CD4-positive, alpha-beta T cell treated with Interleukin-12 subunit alpha and Interleukin-12 subunit beta, for 1 hour (primary cell): ENCODE measurements at places on chromosomes 5 and 9.

- DNase-seq, result no peak
Observed at GRCh38 chr9:99294850-99295461, 72.9 kb downstream of the SEC61B start.

DNA sequence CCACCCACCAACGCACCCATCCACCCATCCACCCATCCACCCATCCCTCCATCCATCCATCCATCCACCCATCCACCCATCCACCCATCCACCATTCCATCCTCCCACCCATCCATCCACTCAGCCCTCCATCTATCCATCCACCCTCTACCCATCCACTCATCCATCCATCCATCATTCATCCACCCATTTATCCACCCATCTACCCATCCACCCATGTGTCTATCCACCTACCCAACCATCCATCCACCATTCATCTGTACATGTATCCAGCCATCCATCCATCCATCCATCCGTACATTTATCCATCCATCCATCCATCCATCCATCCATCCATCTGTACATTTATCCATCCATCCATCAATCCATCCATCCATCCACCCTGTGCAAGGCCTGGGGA lies 11.1 kb upstream of the VAV2 start:
- DNase-seq, result no peak

DNA sequence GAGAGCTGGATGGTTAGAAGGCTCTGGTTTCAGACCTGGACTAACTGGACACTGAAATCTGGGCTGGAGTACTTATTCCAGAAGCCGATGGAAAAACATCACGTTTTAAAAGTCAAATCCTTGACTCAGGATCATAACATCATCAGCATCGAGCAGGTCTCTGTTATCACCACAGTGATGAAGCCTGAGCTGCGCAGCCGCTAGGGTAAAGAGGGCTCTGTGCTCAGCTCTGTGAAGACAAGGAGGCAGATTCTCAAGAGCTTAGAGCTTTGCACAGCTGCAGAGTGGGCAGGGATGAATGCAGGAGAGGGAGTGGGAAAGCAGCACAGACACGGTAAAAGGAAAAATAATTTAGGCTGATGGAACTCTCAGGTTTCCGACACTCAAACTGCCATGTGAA lies 208.8 kb upstream of the TAS2R1 start:
- no peak for DNase-seq

- DNase-seq, result no peak
Observed at GRCh38 chr5:88813805-88814575, 69.0 kb downstream of the MEF2C start.

- no peak for DNase-seq
Observed at GRCh38 chr9:34087370-34087769, 38.7 kb upstream of the UBAP2 start.

DNA sequence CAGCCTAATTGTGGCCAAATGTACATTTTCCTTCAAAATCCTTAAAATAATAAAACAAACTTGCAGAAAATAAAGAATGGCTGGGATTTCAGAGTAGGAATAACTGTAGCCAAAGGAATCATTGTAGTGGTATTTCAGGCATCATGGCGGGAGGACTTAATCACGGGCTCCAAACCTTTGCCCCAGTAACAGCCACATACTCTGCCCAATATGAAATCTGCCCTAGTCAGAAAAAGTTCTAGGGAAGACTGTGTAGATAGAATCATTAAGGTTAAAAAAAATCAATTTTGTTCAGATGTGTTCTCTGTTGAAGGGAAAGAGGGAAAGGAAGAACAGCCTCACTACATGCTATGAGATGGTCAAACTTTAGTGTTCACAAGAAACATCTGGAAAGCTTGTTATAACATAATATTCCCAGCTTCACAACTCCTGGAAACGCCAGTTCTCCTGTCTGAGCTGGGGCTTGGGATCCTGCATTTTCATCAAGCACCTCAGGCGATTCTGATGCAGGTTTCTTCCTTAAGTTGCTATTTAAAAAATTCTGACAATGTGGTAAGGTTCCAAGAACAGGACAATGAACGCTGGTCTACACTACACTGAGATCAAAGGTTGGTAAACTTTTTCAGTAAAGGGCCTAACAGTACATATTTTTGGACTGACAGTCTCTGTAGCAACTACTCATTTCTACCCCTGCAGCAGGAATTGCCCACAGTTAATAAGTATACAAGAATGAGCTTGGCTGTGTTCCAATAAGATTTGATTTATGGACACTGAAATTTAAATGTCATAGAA lies 87.9 kb downstream of the CEMIP2 start:
- DNase-seq, result no peak

DNA sequence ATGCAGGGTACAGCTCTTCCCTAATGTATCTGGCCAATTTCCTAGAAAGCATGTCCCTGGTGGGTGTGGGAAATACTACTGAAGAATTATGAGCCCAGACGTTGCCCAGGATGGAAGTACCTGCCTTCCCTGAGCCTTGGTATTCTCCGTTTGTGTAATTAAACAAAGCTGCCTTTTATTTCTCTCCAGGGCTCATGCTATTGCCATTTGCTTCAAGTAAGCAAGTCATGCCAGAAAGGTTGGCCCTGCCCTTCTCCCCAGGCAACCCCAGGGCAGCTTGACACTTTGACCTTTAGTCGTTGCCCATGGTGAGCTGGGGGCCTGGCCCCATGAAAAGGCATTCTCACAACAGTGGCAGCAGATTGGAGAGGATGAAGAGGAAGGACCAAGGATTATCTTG lies 4.4 kb downstream of the COL27A1 start:
- DNase-seq, result no peak

DNA sequence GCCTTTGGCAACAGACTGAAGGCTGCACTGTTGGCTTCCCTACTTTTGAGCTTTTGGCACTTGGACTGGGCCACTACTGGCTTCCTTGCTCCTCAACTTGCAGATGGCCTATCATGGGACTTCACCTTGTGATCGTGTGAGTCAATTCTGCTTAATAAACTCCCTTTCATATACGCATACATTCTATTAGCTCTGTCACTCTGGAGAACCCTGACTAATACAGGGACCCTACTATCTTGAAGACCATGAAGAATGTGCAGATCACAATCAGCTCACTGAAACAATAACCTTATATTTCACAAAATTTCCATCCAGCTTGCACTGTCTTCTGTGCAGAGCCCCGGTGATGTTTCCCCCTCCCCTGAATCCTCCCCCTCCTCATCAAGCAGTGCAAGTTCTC lies 39.8 kb downstream of the TMEM215 start:
- no peak for DNase-seq

- no peak for DNase-seq
Observed at GRCh38 chr9:81408951-81409350, 280.4 kb downstream of the TLE1 start.

DNA sequence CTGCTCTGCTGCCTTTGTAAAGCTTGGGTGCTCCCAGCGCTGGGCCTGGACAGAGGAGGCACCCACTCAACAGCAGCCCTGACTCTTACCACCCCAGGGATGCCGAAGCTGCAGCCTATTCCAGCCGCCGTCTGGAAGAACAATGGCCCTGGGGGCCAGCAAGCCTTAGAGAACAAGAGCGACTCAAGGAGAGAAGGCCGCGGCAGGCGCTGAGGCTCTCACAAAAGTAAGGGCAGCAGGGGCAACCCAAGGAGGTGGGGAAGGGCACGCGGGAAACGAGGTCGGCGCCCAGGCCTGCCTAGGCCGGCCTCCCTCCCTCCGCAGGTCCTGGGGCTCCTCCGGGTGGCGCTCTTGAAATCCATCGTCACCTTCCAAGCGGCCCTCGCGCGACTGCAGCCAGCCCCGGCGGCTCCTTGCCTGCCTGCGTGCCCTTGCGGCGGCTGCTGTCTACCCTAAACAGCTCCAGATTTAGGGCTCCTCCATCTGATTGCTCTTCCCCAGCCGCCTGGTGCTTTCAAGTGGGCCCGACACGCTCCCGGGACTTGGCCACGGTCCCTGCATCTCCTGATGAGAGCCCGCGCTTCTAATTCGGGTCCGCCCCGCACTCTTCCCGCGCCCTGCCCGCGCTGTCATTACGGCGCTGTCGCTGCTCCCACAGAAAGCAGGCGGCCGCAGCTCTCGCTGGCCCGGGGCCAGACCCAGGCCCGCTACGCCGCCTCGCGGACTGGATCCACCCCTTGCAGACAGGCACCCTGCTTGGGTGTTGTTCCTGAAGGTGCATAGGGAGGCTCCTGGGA lies 213.3 kb downstream of the SEMA6A start:
- no peak for DNase-seq

GRCh38 chr5:163968651-163969050 lies 463.2 kb downstream of the MAT2B start:
- no peak for DNase-seq

- no peak for DNase-seq
Observed at GRCh38 chr5:102664616-102665335, 90.3 kb upstream of the PAM start.

DNA sequence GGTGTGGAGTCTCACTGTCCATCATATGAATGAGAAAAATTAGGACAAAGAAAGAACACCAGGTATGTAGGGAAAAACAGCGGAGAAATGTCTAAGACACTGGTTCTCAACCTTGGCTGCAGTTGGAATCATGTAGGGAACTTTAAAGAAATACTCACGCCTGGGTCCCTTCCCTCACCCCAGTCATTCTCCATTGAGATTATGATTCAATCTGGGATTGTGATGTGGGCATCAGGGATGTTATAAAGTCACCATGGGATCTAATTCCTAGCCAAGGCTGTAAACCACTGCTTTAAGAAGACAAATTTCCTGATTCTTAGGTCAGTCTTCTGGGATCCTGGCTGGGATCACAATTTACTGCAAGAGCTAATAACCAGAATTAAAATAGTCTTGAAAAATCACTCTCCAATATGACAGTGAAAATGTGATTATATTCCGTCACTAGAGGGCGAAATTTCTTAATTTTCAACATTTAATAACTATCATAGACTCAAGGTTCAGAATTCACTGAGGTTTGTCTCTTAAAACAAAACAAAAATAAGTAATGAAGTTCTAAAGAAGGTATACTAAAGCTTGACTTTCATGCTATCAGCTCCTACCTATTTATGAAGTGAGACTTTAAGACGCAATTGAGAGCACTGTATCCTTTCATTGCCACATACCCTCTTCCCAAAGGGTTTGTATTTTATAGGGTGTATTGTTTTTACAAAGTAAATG lies 60.5 kb downstream of the GLDC start:
- peak; percentile 38 for DNase-seq

- DNase-seq, result no peak
Observed at GRCh38 chr5:33238826-33239695, 201.7 kb upstream of the TARS1 start.

DNA sequence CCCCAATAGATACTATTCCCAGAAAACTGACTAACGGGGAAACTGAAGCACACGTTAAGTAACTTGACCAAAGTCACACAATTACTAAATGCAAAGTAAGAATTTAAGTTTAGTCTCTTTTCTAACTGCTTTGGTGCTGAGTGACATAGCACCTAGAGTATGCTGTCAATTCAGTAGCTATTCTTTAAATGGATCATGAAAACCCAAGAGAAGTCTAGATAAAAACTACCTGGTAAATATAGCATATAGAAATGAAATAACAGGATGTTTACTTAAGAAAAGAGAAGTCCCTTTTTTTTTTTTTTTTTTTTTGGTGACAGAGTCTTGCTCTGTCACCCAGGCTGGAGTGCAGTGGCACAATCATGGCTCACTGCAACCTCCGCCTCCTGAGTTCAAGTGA lies 129.2 kb downstream of the PDE4D start:
- no peak for DNase-seq

DNA sequence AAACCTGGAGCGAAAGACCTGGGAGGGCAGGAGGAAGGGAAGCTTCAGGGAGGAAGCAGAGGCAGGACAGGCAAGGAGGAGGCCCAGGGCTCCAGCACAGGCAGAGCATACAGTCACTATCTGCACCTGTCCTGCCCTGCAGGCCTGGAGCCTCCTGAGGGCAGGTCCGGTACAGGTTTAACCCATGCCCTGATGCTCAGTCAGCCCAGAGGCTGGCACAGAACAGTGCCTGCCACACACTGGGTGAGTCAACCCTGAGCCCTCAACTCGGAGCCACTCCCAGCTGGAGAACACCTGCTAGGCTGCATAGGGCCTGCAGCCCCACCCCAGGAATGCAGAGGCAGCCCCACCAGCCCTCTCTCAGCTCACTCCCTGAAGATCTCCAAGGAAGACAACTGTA lies 161.5 kb upstream of the PHYKPL start:
- no peak for DNase-seq

DNA sequence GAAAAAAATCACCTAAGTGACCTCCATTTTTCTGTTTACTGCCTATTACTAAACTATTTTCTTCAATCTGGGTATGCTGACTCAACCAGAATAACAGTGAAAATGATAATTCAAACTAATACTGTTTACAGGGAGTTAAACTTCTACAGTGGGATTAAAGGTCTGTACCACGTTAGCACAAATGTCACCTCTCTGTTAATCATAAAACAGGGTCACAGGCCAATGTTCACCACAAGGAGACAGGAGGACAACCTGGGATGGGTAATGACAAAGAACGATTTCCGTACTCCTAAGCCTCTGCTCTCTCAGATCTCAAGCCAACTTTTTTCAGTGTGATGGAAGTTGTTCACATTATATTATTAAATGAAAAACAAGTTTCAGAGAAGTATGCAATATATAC lies 2.3 kb downstream of the ALDOB start:
- no peak for DNase-seq

GRCh38 chr5:43674536-43674935 lies 71.6 kb downstream of the NNT start:
- DNase-seq, result no peak

- DNase-seq, result no peak
Observed at GRCh38 chr5:135048286-135048685, 14.3 kb upstream of the PITX1 start.

- DNase-seq, result no peak
Observed at GRCh38 chr9:135906291-135907005, 898 bp downstream of the CAMSAP1 start.

DNA sequence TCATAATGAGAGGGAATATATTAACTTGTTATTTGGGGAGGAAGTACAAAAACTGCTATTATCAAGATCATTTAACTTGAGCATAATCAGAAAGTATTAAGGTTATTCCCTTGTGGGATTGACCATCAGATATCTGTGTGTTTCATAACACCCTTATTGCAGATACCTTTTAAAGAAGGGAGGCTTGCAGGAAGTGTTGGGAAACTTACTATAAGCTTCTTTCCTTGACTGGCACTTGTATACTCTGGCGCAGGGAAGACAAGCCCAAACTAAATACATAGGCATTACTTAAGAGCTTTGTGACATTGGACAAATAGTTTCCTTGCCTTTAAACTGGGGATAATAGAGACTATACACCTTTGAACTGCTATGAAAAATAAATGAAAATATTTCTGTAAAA lies 50.9 kb downstream of the PIK3R1 start:
- no peak for DNase-seq

DNA sequence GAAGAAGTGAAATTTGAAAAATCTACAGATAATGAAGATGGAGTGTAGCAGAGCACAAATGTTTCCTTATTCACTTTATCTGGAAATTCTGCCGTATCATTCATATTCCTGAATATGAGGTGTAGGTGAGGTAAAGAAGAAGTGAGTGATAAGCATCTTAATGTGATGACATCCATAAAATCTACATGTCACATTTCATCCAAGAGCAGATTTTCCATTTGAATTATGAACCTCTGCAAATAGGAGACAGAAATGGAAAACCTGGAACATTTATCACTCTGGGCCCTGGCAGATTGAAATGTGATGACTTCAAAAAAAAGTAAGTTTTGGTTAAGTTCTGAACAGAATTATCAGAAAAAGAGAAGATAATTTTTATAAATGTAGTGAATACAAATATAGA lies 240.2 kb downstream of the CDH12 start:
- DNase-seq, result no peak
